ENCODE measurements at places on chromosomes 11 and 22. TPM values are rescaled to one million over a fixed set of nuclear protein-coding genes. Genes with fewer than 3 reads are reported as not detected.

LDHAL6A gene
- total RNA-seq = not detected

CD3D gene
- not detected for total RNA-seq

GRCh38 chr11:70505331-70505731, 107.0 kb downstream of the CTTN start:
- DNase-seq = no peak
- H3K27ac ChIP-seq = no peak overlapping the region
- no peaks in the 10 kb centered on the region for H3K4me1 ChIP-seq
- H3K36me3 ChIP-seq = no peaks in the 10 kb centered on the region
- H3K4me3 ChIP-seq = no peak overlapping the region
- H3K27me3 ChIP-seq = peaks cover 24% of the 10 kb centered on the region

DNA sequence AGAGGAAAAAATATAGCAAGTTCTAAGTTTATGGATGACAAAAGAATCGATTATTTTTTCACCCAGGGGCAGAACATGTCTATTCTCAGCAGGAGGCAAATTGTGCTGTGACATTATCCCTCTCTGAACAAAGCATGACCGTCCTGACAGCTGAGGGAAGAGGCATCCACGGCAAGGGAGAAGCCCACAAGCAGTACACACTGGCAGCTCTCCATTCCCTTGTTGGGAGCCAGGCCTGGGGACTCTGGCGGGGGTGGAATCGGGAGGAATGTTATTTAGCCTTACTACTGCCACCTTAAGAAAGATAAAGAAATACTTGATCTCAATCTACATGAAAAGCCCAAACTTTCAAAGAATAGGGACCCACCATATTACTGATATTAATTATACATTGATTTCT, 3.4 kb downstream of the KIRREL3 start:
- H3K27ac ChIP-seq = peak overlapping the region; percentile 99
- no peak overlapping the region for H3K4me3 ChIP-seq
- DNase-seq = peak; percentile 27
- H3K36me3 ChIP-seq = peaks cover 19% of the 10 kb centered on the region
- H3K27me3 ChIP-seq = no peaks in the 10 kb centered on the region
- H3K4me1 ChIP-seq = peaks cover 11% of the 10 kb centered on the region

Data from HFFc6 (cell line).